Caki2 (cell line): ENCODE measurements at places on chromosomes 1 and 21.

- DNase-seq: no peak
These were observed 31.8 kb downstream of the AHDC1 start for GRCh38 chr1:27572019-27572678.

DNA sequence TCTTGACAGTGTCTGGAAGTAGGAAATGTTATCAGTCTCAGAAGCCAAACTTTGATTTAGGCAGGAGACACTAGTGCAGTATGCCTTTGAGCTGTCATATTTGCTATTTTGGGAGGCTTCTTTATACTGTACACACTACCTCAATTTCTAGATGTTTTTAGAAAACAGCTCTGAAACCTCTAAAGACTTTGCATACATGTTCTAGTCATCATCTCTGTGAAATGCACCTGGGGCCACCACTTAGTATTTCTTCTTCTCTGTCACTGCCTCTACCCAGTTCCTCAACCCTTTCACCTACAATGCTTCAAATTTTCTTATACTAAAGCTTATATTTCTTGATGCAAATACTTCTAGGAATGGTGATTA is 29.1 kb upstream of the PLA2G4A start:
- no peak for DNase-seq

GRCh38 chr1:32907435-32907834 is 6.2 kb upstream of the TMEM54 start:
- DNase-seq: no peak

- peak; percentile 91 for DNase-seq
These were observed 9.8 kb upstream of the CDC20 start for GRCh38 chr1:43348809-43349593.

DNA sequence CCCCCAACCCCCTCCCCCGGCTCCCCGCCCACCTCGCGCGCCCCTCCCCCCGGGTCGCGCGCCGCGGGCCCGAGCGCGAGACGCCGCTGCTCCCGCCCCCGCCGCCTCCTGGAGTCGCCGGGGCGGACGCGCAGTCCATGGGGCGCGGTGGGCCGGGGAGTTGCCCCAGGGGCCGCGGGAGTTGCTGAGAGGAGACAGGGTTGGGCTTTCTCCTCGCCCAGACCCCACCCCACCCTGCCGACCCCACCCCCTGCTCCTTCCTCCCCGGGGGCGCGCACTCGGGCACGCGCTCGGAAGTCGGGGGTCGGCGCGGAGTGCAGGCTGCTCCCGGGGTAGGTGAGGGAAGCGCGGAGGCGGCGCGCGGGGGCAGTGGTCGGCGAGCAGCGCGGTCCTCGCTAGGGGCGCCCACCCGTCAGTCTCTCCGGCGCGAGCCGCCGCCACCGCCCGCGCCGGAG is at the start of gene LAMC1:
TSS of gene LAMC1 (plus strand) at position 275 of the 455 bp plus-strand sequence. CDS start 297 bp downstream, outside the sequence.
- peak; percentile 78 for DNase-seq

- DNase-seq: no peak
These were observed 64.8 kb downstream of the SLC19A1 start for GRCh38 chr21:45477176-45478114.

DNA sequence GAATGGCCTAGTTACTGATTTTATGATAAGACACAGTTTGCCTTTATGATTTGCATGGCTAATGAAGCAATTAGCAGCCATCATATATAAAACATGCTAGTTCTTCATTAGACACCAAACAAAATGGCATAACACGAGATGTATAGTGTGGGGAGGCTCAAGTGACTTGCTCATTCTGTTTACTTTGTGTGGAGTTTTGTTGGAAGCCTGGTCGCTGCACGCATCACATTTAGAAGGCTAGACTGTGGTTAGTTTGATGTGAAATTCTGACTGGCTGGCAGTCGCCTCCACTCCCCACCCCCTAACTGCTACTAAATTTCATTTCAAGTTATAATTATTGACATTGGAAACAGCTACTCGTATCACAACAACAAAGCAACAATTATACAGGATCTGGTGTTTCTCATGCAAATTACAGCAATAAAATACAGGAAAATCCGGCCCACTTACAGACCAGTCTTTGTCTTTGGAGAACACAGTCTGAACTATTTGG is 356.1 kb downstream of the LMO4 start:
- no peak for DNase-seq

- DNase-seq: no peak
These were observed 221.9 kb upstream of the FGGY start for GRCh38 chr1:59075021-59075420.

- no peak for DNase-seq
These were observed 178.9 kb downstream of the PDE4B start for GRCh38 chr1:65971547-65971946.

DNA sequence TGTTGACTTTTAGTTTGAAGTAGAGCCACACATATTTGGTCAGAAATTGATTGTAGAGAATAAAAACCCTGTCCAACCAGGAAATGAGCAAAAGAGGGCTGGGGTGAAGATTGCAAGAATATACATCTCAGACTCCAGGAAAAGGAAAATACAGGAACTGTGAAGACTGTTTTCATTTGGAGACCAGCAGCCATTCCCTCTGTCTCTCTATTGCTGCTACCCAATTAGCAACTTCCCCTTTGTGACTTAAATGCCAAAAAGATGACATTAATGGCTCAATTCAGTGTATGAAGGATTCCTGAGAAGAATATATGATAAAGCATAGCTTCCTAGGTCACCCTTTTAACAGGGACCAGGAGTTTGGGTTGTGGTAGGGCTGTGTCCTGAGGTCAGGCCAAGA is 31.6 kb upstream of the CEP350 start:
- DNase-seq: no peak

GRCh38 chr1:15272009-15272781 is 25.2 kb downstream of the FHAD1 start:
- peak; percentile 62 for DNase-seq

GRCh38 chr1:25034736-25035522 is 104.9 kb upstream of the RUNX3 start:
- no peak for DNase-seq

GRCh38 chr1:54356680-54357147 is 49.5 kb downstream of the SSBP3 start:
- no peak for DNase-seq

DNA sequence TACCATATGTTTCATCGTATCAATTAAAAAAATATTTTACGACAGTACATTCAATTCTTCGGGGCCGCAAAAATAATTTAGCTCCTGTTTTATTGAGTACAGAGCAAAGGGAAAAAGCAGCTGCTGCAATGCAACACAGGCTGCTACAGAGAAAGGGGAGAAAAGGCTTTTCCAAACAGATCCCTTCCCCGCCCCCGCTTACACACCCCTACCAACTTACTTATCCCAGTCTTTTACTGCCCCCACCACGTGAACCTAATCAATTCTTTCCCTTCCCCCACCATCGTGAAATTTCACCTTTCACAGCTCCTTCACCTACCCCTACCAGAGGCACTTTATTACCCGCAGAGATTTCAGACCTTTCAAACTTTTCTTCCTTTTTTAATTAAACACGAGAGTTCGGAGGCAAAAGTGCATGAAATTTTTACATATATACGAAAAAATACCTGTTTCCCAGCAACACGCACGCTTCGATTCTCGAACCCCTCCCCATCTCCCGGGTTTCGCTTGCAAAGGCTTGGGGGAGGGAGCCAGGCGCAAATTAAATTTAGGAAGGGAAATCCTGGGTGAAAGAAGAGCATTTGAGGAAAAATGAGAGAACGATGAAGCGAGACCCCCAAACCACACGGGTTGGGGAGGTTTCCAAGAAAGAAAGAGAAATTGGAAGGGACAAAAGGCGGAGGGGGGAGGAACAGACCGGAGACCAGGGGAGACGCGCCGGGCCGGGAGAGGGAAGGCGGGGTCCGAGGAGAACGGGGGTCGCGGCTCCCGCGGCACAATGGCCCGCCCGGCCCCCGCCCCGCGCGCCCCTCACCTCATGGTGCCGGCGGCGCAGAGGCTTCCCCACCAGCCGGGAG is 823 bp downstream of the ENAH start:
- peak; percentile 45 for DNase-seq

DNA sequence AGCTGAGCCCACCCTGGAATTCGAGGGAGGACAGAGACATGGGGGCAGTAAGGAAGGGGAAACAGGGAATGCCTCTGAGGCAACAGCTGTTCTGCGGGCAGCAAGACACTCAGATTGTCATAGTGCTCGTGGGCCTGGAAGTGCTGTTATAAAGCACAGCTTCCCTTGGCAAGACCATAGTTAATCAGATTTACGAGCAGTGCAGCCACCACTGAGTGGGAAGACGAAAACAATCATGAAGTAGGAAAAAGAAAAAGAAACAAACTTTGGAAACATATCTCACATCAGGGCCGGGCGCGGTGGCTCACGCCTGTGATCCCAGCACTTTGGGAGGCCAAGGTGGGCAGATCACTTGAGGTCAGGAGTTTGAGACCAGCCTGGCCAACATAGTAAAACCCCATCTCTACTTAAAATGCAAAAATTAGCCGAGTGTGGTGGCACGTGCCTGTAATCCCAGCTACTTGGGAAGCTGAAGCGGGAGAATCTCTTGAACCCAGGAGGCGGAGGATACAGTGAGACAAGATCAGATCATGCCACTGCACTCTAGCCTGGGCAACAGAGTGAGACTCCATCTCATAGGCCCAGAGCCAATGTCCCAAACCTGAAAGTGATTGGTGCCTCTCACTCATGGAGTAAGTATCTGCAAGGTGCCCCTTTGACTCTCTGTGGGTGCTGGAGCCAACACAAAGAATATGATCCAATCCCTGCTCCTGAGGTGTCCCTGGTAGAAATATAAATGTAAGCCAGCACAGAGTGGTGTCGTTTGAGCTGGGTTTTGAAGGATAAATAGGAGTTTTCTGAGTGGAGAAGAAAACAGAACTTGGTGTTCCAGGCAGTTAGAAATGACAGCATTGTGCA is 55.6 kb upstream of the GPR153 start:
- no peak for DNase-seq

DNA sequence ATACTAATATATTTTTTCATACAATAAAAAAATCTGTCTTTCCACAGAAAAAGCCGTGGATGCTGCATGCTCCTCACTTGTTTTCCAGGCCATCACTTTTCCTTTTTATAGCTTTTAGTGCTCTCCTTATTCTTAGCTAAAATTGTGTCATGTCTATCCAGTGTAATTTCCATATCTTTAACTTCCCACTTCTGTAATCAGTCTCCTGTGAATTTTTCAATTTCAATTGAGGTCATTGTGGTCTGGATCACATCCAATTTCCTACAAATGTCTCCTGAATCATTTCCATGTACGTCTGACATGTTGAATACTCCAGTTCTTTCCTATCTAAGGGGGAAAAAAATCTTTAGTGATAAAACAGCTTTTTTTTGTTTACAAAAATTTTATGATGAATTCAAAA is 838.2 kb upstream of the B3GALT2 start:
- DNase-seq: peak; percentile 30

DNA sequence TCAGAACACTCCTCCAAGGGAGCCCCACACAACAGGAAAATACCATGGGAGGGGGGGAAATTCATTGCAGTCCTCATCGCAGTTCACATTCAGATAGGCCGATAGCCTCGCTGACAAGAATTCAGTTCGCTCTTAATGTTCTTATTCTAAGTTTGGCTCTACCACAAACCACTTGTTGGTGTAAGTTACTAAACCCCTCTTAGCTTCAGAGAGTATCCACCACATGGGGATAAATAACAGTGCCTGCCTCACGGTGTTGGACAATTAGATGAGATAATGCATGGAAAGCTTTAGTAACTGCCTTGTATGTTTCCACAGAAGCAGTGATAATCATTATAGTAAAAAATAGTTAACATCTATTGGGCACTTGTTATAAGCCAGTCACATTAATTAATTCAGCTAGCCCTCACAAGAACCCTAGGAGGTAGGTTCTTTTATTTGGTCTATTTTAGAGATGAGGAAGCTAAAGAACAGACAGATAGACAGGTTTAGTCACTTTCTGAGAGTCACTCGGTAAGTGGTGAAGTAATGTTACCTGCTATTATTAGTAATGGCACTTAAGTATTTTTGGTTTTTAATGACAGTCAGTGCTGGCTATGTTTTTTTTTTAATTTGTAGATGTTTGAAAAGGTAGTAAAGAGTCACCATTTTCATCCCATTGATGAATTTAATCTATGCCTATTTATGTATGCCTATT is 10.1 kb downstream of the VAV3 start:
- no peak for DNase-seq

- DNase-seq: no peak
These were observed 5.8 kb downstream of the MAPKAPK2 start for GRCh38 chr1:206690516-206690915.

GRCh38 chr1:232951180-232951579 is 769 bp downstream of the NTPCR start:
- DNase-seq: peak; percentile 40

DNA sequence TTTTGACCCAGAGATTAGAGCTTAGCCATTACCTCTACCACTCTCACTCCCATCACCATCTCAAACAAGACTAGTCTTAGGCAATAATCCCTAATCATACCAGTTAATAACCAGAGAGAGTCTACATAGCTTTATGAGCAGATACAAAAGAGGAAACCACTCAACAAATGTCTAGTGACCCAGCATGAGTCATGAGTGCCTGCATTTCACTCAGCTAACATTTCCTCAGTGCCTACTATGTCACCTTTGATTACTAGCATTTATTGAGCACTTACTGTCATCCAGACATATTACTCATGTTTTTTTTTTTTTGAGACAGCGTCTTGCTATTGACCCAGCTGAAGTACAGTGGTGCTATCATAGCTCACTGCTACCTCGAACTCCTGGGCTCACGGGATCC is 35.9 kb upstream of the GALNT2 start:
- no peak for DNase-seq

DNA sequence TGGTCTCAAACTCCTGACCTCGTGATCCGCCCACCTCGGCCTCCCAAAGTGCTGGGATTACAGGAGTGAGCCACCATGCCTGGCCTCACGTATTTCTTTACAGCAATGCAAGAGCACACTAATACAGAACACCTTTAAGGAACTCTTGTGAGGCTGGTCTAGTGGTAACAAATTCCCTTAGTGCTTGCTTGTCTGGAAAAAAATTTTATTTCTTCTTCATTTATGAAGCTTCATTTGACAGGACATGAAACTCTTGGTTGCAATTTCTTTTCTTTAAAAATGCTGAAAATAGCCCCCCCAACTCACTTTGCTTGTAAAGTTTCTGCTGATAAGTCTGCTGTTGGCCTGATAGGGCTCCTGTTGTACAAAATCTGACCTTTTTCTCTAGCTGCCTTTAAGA is 248.8 kb downstream of the SMYD3 start:
- no peak for DNase-seq

- DNase-seq: no peak
These were observed 11.5 kb downstream of the PTCH2 start for GRCh38 chr1:44831516-44831915.

DNA sequence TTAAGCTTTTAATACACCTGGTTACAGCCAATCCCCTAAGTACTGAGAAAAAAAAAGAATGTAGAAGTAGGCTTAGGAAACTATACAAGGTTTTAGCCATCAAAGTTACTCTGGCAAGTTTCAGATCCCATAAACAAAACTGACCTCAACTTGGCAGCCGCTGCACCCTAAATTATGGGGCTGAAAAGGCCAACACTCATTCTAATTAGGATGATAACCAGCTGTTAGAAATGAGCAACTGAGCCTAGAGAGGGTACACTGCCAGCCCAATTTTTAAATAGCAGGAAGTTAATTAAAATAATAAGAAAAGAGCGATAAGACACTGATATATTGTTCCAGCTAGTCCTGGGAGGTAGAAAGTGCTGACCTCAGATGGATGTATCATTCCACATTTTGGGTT is 105.7 kb upstream of the VAV3 start:
- no peak for DNase-seq

GRCh38 chr1:84450910-84451309 is 28.2 kb upstream of the RPF1 start:
- no peak for DNase-seq

- DNase-seq: no peak
These were observed 18.1 kb downstream of the ARHGEF2 start for GRCh38 chr1:155960081-155960745.
